ENCODE measurements at places on chromosomes 1 and 21.

DNA sequence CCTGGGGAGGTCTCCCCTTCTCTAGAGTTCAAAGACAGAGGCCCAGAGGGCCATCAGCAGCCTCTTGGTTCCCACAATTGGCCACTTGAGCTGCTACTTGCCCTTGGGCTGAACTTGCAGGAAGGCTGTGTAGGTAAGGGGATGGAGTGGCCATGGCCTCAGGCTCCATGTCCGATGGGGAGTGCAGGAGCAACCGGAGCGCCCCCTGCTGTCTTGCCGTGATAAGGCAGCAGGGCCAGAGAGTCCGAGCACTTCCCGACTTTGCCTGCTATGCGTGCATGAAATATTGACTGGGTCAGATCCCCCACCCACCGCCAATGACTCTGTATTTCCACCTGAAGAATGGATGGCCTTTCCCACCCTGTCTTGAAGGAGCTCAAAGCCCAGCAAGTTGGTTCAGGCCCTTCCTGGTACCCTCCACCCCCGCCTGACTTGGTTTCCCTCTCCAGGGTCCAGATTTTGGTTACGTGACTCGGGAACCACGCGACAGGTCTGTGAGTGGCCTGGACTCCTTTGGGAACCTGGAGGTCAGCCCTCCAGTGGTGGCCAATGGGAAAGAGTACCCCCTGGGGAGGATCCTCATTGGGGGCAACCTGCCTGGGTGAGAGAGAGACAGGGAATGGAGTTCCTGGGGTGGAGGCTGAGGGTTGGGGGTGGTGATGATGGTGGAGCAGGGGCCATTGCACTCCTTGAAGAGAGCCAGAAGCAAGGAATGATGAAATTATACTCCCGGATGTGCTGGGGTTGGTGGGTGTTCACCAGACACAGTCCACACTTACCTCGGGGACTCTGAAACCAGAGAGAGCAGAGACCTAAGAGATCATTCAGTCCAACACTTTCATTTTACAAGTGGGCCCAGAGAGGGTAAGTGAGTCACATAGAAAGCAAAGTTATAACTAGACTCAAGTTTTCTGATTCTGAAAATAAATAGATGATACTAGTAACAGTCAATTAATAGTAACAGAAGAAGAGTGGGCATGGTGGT lies 25.6 kb downstream of the PADI3 start:
- no peak for DNase-seq

DNA sequence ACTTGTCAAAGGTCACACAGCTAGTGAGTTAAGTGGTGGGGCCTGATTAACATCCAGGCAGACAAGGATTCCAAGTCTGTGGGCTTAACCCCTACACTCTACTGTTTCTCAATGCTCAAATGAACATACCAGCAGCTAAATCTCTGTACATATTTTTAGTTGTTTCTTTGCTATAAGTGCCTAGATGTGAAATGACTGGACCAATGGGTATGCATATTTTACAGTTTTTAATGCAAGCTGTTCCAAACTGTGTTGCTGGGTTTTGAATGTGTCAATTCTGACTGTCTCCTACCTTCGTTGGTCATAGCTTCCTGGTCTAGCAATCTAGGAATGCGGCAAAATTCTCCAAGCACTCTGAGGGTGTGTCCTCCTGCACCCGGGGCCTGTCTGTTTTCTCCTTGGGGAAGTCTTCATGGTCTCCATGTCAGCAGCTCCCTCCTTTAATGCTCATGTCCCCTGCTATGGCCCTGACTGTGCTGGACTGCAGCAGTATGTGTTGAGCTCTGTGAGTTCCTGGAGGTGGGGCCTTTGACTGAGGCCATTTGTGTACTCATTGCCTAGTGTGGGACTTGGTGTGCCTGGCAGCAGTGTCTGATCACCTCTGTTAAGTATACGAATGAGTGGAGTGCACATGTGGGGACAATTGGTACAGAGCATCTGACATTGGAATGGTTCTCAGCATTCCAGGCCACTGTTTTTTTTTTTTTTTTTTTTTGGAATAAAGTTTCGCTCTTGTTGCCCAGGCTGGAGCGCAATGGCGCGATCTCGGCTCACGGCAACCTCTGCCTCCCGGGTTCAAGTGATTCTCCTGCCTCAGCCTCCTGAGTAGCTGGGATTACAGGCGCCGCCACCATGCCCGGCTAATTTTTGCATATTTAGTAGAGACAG lies 72.9 kb upstream of the SLC2A1 start:
- DNase-seq, result no peak

- no peak for DNase-seq
Measured at GRCh38 chr1:201241736-201242135, 41.6 kb upstream of the PKP1 start.

DNA sequence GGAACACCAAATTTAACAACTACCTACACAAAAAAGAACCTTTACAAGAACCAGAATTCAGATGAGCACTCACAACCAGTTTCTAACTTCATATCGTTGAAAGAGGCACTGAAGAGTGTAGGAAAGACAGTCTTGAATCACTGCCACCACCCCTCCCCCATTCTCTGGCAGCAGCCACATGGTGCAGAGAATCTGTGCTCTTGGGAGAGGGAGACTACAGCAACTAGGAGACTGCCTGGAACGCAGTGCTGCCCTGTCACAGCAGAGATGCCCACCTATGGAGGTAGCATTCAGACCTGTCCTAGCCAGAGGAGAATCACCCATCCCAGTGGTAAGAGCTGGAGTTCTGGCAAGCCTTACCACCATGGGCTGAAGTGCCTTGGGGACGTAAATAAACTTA lies 7.3 kb downstream of the CCN1 start:
- DNase-seq, result no peak

DNA sequence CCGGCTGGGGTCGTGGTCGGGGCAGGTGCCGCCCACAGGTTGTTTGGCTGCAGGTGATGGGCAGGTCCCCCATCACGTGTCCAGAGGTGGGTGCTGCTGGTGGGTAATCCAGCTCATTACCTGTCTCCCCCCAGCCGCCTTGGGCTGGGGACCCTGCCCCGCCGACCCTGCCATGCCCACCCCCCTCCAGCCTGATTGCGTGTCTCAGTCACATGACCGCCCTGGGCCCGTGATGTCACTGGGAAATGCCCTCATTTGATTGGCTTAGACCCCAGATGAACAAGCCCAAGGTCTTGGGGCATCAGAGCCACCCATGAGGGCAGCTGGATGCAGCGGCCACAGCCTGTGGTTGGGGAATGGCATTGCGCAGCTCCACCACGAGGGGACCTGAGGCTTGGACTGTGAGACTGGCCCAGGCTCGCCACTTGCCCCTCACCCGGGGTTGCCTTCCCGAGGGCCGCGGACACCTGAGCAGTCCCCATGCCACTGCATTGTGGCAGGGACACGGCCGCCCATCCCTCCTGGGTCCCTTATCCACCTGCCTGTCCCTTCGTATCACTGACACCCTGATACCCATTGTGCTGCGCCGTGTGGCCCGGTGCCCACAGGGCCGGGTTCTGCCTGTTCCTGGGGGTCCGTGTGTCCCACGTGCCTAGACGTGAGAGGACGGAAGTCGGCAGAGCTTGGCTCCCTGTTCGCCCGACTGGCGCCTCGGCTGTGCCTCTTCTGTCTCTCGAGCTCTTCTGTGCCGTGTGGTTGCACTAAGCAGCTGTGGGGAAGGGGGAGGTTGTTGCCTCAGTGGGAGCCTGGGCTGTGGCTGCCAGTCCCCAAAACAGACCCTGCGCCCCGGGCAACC lies 68.0 kb downstream of the FAAP20 start:
- no peak for DNase-seq

- DNase-seq, result no peak
Measured at GRCh38 chr1:101924700-101925099, 72.0 kb downstream of the OLFM3 start.

- no peak for DNase-seq
Measured at GRCh38 chr21:35905096-35905962, 155.0 kb downstream of the SETD4 start.

DNA sequence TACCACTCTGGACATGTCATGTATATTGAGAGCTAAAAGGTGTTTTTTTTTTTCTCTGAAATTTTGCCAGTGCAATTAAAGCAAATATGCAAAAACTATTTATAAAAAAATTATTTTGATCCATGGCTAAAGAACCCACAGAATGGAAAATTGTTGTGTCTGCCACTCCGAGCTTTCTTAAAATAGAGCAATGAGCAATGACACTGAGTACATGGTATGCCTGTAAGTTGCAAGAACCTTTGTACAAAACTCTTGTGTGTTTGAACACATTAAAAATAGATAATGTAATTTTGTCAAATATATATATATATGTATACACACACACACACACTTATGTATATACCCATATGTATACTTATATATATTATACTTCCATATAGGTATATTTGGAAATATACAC lies 1530.9 kb upstream of the B3GALT2 start:
- DNase-seq, result no peak

DNA sequence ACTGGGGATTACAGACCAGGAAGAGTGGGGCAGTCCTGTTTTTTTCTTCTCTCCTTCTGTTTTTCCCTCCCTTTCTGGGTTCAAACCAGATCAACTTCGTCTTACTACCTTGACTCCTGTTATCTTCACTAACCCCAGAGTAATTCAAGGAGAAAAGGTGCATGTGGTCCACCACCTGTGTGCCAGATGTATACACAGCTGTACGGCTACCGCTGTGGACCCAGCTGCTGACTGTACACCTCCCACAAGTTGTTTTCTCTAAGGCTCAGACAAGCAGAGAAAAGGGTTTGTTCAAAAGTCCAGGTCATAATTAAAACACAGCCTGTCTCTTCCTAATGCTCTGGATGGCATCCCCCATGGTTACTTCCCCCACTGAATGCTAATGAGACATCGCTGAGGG lies 102.1 kb downstream of the LMX1A start:
- no peak for DNase-seq

GRCh38 chr1:172482044-172482443 lies 38.2 kb upstream of the PIGC start:
- DNase-seq, result no peak

GRCh38 chr1:42940851-42941639 lies 17.6 kb downstream of the SLC2A1 start:
- no peak for DNase-seq

DNA sequence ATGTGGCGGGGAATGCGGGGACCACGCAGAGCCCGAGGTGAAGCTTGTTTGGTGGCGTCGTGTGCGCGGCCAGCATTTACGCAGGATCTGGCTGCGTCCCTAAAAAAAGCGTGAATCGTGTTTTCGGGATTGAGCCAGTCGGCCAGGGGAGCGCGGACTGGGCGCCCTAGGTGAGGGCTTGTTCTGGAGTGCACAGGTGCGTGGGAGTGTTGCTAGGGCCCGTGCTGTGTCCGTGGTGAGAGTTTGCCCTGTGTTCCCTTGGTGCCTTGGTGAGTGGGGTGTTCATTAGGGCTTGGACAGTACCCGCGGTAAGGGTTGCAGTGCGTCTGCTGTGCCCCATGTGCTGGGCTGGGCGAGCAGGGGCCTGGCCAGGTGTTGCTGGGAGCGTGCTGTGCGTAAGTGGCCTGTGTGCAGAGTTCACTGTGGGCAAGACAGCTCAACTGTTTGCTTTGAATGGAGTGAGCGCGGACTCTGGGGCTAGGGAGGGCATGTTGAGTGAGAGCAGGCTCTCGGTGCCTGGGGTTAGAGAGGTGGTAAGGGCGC lies 673 bp downstream of the CD46 start:
- DNase-seq, result no peak
